H4 (cell line): ENCODE measurements at places on chromosomes 2 and 18. TPM values are rescaled to one million over a fixed set of nuclear protein-coding genes. Genes with fewer than 3 reads are reported as not detected.
A peak's percentile ranks its signal among the peaks of the same experiment; 100 is the strongest.

DNA sequence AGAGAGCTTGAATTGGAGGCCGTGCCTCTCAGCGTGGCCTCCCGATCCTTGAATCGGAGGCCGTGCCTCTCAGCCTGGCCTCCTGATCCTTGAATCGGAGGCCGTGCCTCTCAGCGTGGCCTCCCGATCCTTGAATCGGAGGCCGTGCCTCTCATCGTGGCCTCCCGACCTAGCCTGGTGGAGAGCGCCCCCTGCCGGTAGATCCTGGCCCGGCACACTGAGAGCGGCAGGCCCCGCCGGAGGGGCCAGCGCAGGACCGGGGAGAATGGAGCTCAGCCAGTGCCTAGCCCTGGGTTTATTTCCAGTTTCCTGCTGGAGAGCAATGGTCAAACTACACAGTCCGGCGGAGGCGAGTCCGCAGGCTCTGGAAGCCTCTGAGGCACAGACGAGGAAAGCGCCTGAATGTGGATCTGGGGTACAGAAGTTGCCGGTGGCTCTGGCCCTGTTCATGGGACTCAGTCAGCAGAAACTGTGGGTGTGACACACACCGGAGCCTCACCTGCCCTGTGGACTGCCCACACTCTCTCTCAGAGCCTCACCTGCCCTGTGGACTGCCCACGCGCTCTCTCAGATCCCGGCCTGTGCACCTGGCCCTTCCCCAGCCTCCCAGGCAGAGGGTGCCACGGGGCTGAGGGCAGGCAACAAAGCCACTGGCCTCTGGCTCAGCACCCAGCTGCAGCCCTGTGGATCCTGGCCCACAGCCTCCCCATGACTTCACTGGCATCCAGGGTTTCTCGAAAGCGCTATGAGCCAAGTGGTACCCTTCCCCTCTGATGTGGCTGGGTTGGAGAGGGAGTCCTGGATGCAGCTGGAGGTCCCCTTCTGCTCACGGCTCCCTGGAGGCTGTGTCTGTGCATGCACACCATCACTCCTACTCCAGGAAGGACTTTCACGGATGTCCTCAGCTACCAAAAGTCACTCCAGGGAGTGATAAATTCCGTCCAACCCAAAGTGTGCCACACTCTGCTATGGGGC, 1.5 kb downstream of the IL36B start:
- no peak for DNase-seq

GRCh38 chr2:184119989-184120800, 478.1 kb upstream of the ZNF804A start:
- no peak for DNase-seq

DNA sequence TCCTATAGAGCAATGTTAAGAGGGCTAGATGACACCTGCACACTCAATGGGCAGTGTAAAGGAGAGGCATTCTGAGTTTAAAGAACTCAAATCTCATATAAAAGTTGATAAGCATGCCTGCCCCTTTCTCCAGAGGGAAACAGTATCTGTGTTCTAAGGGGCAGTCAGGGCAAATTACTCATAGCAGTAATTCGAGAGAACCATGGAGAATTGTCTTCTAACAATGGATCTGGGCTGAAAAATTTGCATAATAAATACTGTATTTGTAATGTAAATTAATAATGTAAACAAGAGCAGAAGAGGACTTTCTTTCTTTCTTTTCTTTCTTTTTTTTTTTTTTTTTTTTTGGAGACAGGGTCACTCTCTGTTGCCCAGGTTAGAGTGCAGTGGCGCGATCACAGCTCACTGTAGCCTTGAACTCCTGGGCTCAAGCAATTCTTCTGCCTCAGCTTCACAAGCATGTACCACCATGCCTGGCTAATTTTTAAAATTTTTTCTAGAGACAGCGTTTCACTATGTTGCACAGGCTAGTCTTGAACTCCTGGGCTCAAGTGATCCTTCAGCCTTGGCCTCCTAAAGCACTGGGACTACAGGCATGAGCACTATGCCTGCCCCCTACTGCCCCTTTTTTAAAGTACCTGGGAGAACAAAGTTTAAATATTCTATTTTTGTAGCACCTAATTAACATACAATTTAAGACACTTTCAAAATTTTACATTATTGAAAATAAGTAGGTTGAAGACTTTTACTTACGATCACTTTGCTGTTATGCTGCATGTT, 70.6 kb downstream of the OTX1 start:
- no peak for DNase-seq

DNA sequence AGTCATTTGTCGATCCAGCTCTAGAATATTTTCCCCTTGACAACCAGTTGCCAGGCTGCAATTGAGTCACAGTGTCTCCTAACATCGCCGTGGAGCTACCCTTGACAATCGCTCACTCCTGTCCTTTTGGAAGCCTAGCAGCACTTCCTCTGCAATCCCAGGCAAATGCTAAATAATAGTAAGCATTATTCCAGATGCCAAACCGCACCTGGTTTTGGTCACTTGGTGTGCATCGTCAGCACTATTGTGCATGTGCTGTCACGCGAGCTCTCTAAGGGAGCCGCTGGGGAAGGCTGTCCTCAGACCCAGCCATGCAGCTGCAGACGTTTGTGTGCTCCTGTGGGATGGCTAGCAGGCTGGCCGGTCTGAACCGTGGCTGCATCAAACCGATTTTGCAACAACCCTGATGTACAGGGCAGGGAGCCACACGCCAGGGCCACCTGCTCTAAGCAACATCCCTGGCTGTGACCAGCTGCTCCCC, 549.5 kb upstream of the ID2 start:
- DNase-seq = no peak

DNA sequence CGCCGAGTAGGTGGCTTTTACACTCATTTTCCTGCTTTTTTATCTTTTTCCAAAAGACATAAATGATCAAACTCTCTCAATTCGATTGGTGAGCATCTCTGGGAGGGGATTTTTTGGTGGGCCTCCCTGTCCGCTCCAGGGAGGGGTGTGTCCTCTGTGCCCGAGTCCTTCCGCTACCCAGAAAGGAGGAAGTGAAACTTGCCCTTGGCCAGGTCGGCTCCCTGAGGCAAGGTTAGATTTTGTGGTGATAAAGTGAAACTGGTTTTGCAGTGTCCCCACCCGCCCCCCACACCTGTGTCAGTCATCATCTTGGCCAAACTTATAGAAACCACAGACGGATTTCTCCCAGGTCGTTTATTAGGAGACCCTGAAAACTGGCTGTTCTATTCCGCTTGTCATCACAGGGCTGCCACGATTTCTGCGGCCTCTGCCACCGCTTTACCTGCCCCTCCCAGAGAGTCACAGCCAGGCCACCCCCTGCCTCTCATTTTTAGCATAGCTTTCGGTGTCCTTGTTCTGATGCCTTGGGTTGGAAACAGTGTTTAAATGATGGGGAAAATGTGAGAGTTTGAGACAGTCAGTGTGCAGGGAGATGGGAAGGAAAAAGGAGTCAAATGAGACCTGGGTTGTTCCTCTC, 93.6 kb downstream of the SH3BP4 start:
- DNase-seq = no peak

DNA sequence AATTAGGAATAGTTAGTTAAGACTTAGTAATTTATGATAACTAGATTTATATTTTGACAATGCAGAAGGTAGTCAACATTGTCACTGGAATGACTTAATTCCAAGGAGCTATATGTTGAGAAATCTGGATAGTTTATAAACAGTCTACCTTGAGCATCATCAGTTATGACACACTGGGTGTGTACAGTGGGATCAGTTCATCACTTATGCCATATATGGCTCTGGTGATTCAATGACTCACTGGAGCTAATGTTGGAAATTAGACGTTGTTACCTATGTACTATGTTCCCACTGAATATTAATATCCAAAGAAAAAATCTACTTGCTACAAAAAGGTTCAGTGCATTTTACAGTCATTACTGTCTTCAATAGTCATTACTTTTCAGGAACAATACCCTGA, 34.0 kb upstream of the ITPRID2 start:
- peak; percentile 5 for DNase-seq

The REG3G gene
- total RNA-seq = not detected in 2 replicates

The AFTPH gene
- total RNA-seq = 16.8 and 23.3 TPM in 2 replicates

The APCDD1 gene
- 1.5 and 5.3 TPM in 2 replicates for total RNA-seq

The AGBL5 gene
- 25.2 and 27.8 TPM in 2 replicates for total RNA-seq

The BCL2 gene
- total RNA-seq = 2.7 and 2.9 TPM in 2 replicates

- DNase-seq = no peak
Measured at GRCh38 chr2:102366406-102367112, 11.0 kb downstream of the IL18R1 start.

DNA sequence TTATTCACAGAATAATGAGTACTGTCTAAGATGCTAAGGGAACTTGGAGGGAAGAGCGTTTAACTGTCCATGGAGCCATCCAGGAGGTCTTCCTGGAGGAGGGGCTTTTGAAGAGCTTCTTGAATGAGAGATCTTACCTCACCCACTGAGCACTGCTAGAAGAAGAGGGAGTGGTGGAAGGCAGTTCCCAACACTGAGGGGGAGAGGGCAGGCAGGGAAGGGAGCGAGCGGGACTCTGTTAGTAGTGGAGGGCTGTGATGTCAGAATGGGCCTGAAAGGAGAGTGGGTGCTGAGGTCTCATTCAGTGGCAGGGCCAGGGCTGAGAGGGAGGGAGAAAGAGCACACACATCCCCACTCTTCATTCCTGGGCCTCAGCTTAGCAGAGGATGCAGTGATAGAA, 65.0 kb downstream of the NCK2 start:
- DNase-seq = no peak

- no peak for DNase-seq
Measured at GRCh38 chr18:74286106-74286855, 5.5 kb downstream of the CYB5A start.

The UGT1A5 gene
- total RNA-seq = not detected in 2 replicates

The FIGLA gene
- total RNA-seq = not detected in 2 replicates
